ENCODE measurements at places on chromosomes 12 and 14.

DNA sequence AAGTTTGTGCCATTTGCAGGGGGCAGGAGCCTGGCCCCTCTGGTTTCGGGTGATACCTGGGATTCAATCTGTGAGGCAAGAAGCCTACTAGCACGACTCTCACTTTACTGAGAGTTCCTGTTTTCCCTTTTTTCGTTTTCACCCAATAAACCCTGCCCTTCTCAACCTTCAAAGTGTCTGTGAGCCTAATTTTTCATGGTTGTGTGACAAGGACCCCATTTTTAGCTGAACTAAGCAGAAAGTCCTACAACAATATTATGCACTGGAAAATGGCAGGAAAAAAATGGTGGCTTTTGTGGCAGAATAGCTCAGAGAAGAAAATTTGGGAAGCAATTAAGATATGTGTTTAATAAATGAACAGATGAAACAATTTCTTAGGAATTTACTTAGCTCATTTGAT is 432.1 kb downstream of the C12orf50 start:
- no peak for DNase-seq

DNA sequence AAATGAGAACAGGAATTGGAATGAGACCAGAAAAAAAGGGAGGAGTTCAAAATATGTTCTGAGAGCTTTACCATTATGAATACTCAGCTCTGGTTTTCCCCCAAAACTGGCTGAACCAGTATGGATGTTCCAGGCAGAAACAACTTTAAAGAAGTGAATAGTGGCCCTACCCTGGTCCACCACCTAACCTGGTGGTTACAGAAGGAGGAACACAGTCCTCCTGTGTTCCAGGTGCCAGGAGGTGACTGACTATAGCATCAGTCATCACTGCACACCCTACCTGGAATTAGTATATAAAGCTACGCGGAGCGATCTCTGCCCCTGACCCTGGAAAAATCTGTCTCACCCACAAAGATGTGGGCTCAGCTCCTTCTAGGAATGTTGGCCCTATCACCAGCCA is at the start of gene A2ML1:
Gene A2ML1, plus strand, starts transcription at position 324 of the 400 bp plus-strand sequence. Its CDS starts 31 bp downstream, at position 355.
- DNase-seq: no peak

- no peak for DNase-seq
These were observed 77.7 kb downstream of the ARF6 start for GRCh38 chr14:49970474-49971147.

- DNase-seq: peak; percentile 91
These were observed 33.8 kb downstream of the SYT1 start for GRCh38 chr12:78898416-78898815.

DNA sequence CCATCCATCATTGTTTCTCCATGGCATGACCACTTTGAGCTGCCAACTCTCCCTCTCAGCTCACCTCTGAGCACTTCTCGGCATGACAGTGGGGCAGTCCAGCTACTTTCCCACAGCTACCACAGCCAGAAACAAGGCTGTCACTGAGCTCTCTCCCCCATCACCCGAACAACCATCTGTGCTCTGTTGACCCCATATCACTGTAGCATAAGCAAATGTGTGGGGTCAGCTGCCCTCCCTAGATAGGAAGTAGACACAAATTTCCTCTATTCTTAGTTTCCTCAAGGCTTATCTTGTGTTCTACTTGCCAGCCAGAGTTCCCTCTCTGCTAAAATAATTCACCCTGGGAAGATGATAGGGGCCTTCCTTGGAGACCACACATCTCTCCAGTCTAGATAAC is 82.6 kb upstream of the FUT8 start:
- no peak for DNase-seq

DNA sequence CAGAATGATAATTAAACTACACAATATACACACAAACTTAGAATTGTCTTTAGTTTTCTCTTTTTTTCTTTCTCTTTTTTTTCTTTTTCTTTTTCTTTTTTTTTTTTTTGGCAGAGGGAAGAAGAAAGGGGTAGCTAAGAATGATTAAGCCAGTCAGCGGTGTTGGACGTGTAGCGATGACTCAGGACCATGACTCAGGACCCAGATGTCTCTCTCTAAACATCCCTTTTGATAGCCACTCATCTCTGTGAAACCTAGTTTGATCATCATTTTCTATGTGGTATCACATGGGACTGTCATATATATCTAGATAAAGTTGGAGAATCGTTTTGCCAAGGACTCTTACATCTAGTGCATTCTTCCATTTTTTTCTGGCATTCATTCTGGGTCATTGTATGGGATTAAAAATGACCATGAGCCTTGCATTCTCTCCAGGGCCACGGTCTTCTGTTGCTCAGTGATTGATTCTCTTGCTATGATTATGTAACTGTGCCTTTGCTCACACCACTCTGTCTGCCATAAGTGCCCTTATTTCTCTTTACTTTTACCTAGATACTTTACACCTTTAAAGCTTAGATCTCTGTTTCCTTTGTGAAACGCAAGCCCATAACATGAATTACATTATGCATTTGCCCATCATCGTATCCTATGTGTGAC is 26.6 kb upstream of the NRXN3 start:
- DNase-seq: no peak

GRCh38 chr12:49187184-49187583 is 1.7 kb downstream of the TUBA1A start:
- peak; percentile 69 for DNase-seq

DNA sequence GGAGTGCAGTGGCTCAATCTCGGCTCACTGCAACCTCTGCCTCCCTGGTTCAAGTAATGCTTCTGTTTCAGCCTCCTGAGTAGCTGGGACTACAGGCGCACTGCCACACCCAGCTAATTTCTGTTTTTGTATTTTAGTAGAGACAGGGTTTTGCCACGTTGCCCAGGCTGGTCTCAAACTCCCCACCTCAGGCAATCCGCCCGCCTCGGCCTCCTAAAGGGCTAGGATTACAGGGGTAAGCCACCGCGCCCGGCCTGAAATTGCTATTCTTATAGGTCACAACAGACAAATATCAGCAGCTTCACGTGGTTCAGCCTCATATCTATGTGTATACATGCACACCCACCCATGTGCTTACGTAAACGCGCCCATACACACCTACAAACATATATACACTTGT is 23.6 kb downstream of the BATF start:
- no peak for DNase-seq

All from NCI-H2171 treated with DMSO at 0.1 percent for 48 hours (cell line).